ENCODE measurements at places on chromosomes 5 and 9.

DNA sequence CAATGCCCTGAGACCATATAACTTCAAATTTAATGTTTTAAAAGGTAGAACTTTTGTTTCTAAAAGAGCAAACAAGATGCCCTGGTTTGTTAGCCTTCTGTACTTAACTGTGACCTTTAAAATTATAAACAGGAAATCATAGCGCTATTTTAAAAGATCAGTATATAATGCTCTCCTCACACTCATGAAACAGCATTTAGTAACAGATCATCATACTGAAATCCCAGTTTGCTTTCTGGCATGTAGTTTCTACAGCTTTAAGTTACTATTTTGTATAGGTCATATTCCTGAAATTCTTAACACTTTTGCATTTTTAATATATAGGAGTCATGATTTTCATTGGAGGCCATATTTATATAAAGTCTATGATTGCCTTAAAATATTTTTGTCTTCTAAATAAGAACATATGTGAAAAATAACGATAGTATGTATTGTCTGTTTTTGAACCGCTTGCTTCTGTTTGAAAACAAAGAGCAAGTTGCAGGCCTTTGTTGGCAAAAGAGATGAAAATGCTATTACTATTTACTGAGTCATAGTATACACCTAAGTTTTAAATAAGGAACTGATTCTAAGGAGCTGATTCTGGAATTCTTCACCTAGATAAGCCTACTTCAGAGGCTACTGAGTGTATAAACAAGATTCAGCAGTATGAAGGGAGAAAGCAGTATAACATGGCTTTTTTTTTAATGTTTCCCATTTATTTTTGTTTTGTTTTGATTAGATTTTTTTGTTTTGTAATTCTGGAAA lies 20.5 kb downstream of the SRFBP1 start:
- no peak for DNase-seq

DNA sequence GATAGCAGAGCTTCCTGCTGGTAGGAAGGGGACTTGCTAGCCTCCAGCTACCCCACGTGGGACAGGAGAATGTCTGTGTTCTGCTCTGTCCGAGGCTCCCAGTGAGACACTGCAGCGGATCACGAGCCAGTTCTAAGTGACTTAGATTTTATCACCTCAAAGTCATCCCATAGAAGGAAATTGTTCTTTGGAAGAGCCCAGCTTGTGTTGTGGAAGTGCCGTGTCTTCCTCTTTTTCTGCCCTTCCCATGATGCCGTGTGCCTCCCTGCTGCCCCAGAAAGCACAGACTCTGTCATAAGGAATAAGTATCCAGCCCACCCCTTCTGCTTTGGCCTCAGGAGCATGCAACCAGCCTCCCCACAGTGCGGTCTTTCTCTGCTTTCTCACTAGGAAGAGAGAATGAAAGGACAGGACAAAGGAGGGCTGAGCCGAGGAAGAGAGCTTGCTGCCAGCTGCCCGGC lies 35.6 kb downstream of the RUFY1 start:
- no peak for DNase-seq

DNA sequence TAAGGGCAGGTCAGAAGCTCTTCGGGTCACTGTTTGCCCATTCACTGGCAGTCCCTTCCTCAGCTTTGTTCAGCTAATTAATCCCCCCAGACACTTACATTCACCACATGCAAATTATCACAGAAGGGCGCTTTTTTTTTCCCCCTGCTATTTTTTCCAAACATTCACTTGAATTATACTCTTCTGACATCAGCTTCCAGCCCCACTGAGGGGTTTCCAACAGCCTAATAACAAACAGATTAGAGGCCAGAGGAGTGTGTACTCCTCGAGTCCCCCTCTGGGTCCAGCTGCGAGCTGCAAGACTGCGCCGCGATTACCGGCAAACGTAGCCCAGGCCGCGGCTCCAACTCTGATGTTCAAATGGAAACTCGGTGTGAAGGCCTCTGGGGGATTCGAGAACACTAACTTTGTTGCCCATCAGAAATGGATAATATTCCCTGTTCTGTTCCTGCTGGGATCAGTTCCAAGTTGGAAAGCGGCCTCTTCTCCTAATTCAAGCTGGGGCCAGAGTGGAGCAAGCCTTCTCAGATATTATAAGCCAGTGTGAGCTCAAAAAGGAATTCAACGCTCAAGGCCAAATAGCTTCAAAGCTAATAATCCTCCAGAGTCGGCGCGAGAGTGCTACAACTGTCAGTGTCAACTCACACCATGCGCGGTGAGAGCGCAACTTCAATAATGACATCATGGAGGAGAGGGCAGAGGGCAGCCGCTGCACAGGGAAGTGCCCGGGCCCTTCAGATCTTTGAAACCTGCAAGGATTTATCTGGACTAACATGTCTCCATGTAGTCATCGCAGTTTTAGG lies 560.8 kb downstream of the BNC2 start:
- no peak for DNase-seq

DNA sequence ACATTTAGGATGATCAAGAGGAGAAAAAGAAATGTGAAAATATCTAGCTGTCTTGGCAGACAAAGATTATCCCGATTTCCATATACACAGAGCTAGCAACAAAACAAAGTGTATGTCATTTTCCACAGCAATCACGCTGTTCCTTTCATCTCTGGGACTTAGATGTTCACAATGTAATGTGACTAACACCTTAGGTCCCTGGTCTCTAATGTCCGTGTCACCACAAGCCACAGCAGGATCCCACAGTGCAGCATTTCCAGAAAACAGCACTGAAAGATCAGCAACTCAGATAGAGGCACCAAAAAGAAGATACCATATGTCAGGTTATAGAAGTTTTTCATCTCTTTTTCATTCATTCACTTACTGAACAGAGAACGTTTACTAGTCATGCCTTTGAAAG lies 118.0 kb upstream of the TNPO1 start:
- DNase-seq, result no peak

- no peak for DNase-seq
Observed at GRCh38 chr5:112024769-112025168, 267.8 kb upstream of the NREP start.

DNA sequence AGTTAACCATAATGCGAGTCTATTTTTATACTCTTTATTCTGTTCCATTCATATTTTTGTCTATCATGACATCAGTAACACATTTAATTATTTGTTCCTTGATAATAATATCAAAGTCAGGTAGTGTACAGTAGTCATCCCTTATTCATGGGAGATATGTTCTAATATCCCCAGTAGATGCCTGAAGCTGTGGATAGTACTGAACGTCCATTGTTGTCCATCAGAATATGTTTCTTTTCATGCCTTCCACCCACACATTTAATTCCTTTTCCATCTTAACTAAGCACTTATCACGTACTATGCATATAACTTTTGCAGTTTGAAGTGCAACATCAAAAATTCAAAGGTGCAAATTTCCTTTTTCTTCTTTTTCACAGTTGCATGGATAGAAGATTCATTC lies 53.6 kb downstream of the FER start:
- DNase-seq, result no peak

- DNase-seq, result no peak
Observed at GRCh38 chr5:162248107-162248713, 180.6 kb downstream of the GABRG2 start.

- no peak for DNase-seq
Observed at GRCh38 chr9:130911254-130912049, 14.8 kb upstream of the QRFP start.

GRCh38 chr9:109098171-109098959 lies 21.4 kb downstream of the TMEM245 start:
- no peak for DNase-seq

GRCh38 chr9:6106711-6107339 lies 91.4 kb upstream of the RANBP6 start:
- no peak for DNase-seq

DNA sequence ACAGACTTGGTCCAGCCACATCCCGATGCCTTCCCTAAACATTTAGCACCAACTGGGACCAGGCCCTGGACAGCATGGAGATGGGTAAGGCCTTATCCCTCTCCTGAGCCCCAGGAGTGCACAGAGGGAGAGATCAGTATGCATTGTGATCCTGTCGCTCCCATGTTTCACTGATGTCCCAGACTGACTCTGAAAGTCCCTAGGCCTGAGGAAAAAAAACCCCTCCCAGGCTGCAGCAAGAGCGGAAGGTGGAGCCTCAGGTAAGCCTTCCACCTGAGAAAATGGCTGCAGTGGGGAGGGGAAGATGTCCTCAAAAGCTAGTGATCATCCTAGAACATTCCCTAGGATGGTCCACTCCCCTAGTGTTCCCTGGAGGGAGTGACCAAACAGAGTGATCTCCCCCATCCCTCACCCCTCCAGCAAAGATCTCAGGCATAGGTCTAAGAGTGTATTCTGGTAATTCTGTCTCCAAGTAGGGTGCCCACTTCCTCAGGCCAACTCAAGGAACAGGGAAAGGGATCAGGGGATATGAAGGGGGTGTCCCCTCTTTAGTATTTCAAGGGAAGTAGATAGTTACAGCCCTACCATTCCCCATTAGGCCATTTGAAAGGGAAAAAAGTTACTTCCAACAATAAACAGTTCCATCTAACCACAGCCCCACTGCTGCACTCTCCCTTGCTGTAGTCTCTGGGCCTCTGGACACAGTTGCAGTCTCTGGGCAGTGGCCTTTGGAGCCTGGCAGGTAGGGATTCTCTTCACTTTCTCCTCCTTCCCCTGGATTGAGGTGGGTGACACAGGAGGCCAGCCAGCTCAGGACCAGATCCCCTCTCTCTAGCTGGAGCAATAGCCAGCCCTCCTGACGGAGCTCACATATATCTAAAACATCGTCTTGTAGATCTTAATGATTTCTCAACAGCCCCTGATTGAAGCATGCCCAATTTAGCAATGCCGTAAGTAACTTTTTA lies 6.8 kb upstream of the CXXC5 start:
- DNase-seq, result no peak

GRCh38 chr9:88085476-88085875 lies 52.8 kb downstream of the SPATA31C2 start:
- DNase-seq, result no peak

DNA sequence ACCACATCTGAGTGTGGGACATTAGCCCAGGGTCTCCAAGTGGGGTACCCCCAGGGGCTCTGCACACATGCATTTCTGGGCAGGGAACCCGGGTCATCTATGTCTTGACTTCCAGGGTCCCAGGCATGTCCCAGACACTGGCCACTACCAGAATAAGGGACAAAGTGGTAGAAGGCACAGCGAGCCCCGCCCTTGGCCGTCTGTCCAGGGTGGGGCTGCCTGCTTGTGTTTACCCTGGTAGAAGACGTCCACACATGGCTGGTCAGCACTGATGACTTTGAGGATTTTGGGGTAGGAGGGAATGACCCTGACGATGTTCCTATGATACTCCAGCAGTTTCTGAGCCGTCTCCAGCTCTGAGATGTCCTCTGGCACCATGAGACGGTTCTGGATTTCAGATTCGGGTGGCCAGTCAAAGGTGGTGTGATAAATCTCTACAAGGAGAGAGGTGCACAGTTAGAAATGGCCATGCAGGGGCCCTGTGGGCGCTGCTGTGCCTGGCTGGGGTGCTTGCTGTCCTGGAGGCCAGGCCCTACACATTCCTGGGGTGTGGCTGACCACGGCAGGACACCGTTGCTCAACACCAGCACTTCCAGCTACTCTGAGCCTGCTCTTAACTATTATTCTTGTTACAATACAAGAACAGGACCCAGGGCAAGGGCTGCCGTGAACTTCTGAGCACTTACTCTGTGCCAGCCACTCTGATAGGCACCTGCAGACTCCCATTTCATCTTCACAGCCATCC lies 51.3 kb downstream of the AK8 start:
- no peak for DNase-seq

GRCh38 chr5:124605541-124605940 lies 140.9 kb downstream of the ZNF608 start:
- DNase-seq, result no peak

- no peak for DNase-seq
Observed at GRCh38 chr5:143760131-143760505, 51.8 kb upstream of the HMHB1 start.

GRCh38 chr5:112708103-112708622 lies 29.5 kb upstream of the APC start:
- no peak for DNase-seq

DNA sequence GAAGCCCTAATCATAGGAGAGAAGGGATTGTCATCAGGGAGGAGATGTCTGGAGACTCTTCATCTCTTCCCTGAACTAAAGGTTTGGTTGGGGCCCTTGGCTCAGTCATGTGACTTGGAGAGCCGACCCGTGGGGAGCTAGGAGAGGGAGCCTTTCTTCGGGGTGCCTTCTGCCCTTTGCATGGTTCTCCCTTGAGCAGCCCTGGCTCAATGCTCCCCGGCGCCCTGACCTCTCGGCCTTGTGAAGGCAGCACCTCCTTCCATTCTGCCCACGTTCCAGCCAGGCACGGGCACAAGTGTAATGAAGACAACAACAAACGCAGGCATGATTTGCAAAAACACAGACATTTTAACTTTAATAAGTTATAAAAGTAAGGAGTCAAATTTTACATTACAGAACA lies 50.4 kb downstream of the ZNF354C start:
- no peak for DNase-seq

DNA sequence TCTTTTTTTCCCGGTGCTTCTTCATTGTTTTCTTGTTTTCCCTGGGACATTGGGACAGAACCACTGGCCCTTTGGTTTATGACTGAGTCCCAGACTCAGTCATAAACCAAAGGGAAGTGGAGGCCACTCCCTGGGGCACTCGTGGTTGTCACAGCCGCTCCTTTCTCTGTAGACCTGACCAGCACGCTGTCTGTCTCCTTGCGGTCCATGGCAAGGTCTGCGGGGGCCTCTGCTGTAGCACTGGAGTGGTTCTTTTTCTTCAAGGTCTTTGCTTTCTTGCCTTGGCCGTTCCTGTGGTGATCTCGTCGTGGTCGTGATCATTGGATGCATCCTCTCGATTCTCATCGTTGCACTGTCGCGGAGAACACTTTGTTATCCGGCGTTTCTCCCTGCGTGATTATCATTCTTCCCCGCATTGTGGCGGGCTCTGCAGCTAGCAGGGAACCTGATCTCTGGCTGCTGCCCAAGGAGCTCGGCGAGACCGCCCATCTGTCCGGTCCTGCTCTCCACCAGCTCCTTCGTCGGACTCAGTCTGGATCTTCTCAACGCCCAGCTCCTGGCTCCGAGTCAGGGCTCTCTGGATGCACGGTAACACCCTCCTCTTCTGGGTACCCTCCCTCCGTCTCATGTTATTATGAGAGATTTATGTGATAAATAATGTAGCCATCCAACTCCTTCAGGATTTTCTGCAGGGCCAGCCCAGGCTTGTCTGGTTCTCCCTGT lies 43.5 kb upstream of the MPDZ start:
- no peak for DNase-seq

DNA sequence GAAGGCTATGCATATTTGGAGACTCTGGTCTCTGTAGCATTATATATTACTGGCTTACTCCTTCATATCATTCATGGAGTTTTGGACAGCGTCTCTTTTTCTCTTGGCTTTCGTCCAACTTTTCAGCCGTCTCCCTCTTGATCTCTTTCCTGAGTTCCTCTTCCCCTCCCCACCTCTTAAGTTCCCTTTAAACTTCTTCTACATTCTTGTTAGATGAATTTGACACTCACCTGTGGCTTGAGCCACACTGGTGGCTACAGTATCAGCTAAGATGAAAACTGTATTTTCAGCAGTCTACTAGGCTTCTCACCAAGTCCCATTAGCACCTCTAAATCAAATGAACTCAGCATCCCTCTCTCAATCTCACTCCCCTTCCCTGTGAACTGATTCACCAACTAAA lies 128.1 kb downstream of the STARD4 start:
- no peak for DNase-seq

- DNase-seq, result no peak
Observed at GRCh38 chr5:79489773-79490172, 24.2 kb downstream of the HOMER1 start.
